GM10248 (cell line): ENCODE measurements at places on chromosomes 11 and 22.
A peak's percentile ranks its signal among the peaks of the same experiment; 100 is the strongest.

- no peak for DNase-seq
These were observed 11.0 kb downstream of the ZNRF3 start for GRCh38 chr22:28894334-28894733.

DNA sequence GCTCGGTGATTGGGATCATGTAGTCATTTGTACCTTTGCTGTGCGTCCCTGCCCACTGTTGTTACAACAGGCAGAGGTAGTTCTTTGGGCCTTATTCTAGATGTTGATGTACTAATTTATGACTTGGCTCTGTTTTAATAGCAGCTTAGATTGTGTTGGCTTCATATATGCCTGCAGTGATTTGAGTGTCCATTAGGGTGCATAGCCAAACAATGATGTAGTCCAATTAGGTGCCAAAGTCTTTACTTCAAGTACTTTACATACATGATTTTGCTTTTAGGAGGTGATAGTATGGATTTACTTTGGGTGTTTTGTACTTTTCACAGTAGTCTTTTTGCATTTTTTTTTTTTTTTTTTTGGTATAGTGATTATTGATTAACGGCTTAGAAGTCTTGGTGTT lies 46.4 kb downstream of the PPP6R3 start:
- DNase-seq: no peak

GRCh38 chr22:37213218-37213855 lies 1.1 kb upstream of the SSTR3 start:
- no peak for DNase-seq

DNA sequence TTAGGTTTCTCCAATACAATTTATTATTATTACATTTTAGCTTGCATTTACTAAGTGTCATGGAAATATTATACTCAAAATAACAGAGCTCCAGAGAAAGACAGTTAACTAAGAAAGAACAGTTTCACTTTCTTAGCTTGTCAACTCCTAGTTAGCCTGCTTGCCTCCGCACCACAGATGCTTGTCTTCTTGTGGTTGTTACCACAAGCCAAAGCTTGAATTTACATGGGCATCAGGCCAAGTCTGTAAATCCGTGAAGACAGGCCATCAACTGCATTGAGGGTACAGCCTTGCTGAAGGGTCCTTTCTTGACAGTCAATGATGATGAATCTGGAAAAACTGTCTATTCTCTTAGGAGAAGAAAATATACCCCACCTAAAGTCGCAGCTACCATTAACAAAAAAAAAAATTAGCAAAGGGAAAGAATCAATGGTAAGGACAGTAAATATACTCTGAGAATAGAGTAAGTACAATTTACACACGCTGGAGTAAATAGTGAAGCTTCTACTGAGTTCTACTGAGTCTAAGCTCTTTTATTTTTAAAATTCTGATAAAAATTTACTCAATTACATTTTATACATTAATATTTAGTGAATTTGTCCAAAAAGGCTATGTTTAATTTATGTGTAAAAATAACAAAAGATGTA lies 15.6 kb upstream of the DENND5A start:
- DNase-seq: peak; percentile 47

GRCh38 chr11:22192642-22193347 lies at the start of gene ANO5:
Gene ANO5, plus strand, starts transcription at chr11:22193085. Its CDS starts 408 bp downstream, at chr11:22193493.
- DNase-seq: peak; percentile 70

GRCh38 chr11:3614742-3615171 lies 27.0 kb downstream of the ART5 start:
- DNase-seq: peak; percentile 48

DNA sequence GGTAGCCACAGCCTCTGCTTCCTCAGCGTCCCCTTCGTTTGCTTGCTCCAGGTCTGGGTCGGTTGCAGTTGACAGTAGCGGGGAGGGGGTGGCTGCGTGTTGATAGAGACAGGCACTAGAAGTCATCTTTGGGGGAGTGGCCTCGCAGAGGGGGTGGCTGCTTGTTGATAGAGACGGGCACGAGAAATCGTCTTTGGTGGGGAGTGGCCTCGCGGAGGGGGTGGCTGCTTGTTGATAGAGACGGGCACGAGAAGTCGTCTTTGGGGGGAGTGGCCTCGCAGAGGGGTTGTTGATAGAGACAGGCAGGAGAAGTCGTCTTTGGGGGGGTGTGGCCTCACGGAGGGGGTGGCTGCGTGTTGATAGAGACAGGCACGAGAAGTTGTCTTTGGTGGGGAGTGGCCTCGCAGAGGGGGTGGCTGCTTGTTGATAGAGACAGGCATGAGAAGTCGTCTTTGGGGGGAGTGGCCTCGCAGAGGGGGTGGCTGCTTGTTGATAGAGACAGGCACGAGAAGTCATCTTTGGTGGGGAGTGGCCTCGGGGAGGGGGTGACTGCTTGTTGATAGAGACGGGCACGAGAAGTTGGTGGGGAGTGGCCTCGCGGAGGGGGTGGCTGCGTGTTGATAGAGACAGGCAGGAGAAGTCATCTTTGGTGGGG lies 328.3 kb downstream of the TBC1D22A start:
- DNase-seq: no peak

GRCh38 chr22:33557836-33558235 lies 362.4 kb downstream of the LARGE1 start:
- no peak for DNase-seq

GRCh38 chr22:39958949-39959639 lies 1.1 kb upstream of the TMA7B start:
- DNase-seq: no peak

DNA sequence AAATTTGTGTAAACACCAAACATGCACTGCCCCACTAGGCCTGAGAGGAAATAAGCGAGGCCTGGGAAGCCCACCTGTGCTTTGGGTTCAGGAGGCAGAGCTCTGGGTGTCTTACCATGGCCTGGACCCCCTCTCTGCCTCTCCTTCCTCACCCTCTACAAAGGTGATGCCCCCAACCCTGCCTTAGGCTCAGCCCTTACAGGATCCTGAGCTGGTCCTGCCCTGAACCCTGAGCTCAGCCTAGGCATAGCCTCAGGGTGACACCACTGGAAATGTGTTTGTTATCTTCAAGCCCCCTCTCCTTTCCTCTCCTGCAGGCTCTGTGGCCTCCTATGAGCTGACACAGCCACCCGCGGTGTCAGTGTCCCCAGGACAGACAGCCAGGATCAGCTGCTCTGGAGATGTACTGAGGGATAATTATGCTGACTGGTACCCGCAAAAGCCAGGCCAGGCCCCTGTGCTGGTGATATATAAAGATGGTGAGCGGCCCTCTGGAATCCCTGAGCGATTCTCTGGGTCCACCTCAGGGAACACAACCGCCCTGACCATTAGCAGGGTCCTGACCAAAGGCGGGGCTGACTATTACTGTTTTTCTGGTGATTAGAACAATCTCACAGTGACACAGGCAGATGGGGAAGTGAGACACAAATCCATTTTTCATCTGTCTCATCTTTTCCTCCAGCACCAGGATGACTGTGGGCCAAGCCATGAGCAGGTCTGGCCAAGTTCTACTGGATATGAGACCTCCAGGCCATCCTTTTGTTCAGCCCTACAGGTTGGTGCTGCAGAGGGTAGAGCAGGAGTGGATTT lies 117.8 kb downstream of the GGTLC2 start:
- DNase-seq: no peak

- DNase-seq: no peak
These were observed 6.8 kb upstream of the RGL4 start for GRCh38 chr22:23684026-23684425.

- no peak for DNase-seq
These were observed 22.7 kb upstream of the ACER3 start for GRCh38 chr11:76837696-76838677.

DNA sequence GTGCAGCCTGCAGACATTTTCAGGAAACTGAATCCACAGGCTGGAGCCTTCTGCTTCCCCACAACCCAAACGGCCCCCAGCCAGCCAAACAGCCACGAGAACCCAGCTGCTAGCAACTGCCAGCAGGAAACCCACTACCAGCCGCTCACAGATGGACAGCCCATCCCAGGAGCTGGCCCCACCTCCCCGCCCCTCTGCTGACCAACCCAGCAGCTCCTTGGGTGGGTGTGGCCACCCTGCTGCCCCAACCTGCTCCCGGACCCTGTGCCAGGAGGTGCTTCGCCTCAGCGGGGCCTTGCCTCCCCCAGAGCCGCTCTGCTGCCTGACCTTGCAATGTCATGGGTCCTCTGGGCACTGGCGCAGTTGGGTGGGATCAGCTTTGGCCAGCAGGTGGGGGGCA lies 8.2 kb upstream of the CCDC188 start:
- DNase-seq: no peak

- DNase-seq: no peak
These were observed 145.8 kb upstream of the DDI1 start for GRCh38 chr11:103890654-103891053.

DNA sequence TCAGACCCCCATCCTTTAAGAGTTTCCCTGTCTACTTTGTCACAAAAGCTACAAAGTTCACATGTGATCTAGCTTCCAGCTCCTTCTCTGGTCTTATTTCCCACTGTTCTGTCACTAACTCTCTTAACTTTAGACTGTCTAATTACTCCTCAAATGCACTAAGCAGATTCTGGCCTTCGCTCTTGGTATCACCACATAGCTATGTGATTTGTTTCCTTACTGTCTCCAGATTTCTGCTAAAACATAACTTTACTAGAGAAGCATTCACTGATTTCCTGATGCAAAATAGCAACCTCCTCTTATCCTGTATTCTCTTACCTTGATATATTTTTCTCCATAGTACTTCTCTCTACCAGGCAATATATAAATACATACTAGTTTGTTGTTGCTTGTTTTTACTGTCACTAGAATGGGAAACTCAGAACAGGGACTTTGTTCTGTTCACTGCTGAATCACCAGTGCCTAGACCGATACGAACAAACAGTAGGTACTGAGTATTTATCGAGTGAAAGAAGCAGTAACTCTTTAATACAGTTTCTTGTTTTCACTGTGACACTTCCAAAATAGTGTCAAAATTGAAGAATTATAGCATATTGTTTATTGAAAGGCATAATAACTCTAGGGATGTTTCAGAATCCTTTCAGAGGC lies 205.6 kb downstream of the DDX10 start:
- DNase-seq: no peak

DNA sequence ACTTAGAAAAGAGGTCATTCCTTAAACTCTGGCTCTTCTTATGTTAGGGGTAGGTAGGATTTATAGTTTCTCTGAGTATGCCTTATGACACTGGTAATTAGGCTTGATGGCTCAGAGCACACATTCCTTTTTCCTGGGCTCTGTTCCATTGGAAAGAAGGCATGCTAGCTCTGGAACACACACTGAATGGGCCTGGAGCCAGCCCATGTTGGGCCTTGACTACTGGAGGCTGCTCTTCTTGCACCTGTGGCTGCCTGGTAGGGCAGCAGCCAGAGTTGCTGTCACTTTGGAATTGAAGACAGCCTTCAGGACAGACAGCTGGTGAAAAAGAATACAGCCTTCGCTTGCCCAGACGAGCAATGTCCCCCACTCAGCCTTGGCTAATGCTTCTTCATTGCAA lies 18.2 kb downstream of the MCAM start:
- no peak for DNase-seq

- no peak for DNase-seq
These were observed 33.2 kb downstream of the C22orf31 start for GRCh38 chr22:29028468-29028867.

DNA sequence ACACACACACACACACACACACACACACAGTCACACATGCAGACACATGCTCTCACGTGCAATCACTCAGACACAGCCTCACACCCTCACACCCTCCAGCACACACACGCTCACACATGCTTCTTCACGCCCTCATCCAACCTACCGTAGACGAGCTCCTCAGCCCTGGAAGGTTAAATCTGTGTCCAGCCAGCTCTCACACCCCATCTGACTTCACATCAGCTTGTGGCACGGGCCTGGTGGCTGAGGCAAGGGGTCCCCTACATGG lies 1.3 kb upstream of the SCUBE1 start:
- no peak for DNase-seq

DNA sequence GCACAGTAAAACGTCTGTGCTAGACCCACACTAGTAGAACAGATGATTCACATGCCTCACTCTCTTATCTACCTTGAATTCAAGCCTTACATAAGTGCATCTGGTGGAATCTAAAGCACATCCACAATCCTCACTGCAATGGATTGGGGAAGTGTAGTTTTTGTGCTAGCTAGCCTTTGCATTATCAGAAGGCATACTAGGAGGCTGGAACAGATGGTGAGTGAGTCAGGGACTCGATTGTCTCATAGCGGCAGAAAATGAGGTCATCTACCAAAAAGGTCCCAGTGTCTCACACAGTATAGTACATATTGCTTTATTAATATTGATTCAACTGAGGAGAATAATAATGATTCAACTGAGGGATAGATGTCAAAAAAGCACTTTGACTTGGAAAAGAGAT lies 9.3 kb downstream of the MSANTD4 start:
- no peak for DNase-seq

- no peak for DNase-seq
These were observed 144.9 kb upstream of the SESN3 start for GRCh38 chr11:95375886-95376285.

GRCh38 chr11:77617892-77618291 lies 19.7 kb downstream of the CLNS1A start:
- DNase-seq: no peak

GRCh38 chr11:63277345-63277943 lies 34.0 kb upstream of the SLC22A25 start:
- DNase-seq: no peak

- no peak for DNase-seq
These were observed 22.3 kb upstream of the MICAL2 start for GRCh38 chr11:12088047-12088481.

DNA sequence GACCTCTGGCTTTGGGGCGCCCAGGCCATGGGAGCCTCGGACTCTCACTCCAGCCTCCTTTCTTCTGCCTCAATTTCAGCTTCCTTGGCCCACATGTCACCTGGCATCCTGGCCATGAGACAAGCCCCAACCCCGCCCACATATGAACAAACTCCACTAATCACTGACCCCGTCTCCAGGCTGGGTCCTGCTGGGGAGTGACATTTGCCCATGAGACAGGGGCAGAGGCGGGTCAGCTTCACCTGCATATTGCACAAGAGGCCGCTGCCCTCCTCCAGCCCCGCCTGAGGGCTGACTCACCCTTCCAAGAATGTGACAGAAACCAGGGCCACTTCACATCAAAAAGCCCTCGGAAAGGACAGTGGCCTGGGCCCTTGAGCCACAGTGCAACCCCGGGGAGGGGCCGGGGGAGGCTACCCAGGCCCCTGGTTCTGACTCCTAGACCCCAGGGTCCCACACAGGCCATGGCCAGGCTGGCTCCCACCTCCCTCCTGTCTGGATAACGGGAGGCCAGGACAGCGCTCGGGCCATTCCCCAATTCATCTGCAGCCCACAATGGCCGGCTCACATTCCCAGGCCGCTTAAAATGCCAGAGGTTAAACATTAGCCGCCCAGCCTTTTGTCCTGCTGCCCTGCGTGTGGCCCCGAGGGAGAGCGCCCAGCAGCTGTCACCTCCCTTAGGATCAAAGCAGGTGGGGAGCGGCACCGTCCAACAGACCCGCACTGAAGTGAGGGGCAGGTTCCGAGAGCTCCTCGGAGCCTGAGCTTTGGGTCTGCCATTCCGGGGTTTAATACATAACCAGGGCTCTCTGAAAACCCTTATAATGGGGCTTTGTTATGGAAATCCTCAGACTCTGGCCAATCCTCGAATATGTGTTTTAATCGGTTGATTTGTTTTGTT lies 42.3 kb downstream of the TRMU start:
- DNase-seq: no peak

- DNase-seq: no peak
These were observed 13.0 kb downstream of the TUB start for GRCh38 chr11:8093931-8094575.
